ENCODE measurements at places on chromosomes 11 and 22.

DNA sequence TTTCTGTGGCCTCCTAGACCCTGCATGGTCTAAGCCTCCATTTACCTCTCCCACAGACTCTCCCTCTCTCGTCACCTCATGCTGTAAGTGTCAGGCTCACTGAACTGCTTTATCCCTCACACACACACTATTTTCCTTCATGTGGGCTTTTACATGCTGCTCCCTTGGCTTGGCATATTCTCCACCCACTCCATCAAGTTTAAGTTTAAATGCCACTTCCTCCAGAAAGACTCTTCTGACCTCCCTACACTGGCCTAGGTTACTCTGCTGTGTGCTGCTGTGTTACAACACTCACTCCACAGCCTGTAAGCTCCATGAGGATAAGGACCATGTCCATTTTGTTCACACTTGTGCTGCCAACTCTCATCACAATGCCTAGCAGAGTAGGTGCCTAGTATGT lies 2.5 kb downstream of the DCHS1 start:
- no peak for DNase-seq
- H3K27ac ChIP-seq, result no peak overlapping the region
- no peak overlapping the region for H3K4me3 ChIP-seq
- H3K4me1 ChIP-seq, result no peaks in the 10 kb centered on the region

- peaks cover 9% of the 10 kb centered on the region for H3K4me1 ChIP-seq
- no peak for DNase-seq
- no peak overlapping the region for H3K4me3 ChIP-seq
- H3K36me3 ChIP-seq, result no peaks in the 10 kb centered on the region
- no peak overlapping the region for H3K27ac ChIP-seq
- no peaks in the 10 kb centered on the region for H3K27me3 ChIP-seq
Measured at GRCh38 chr11:1823376-1824220, 11.2 kb upstream of the SYT8 start.

DNA sequence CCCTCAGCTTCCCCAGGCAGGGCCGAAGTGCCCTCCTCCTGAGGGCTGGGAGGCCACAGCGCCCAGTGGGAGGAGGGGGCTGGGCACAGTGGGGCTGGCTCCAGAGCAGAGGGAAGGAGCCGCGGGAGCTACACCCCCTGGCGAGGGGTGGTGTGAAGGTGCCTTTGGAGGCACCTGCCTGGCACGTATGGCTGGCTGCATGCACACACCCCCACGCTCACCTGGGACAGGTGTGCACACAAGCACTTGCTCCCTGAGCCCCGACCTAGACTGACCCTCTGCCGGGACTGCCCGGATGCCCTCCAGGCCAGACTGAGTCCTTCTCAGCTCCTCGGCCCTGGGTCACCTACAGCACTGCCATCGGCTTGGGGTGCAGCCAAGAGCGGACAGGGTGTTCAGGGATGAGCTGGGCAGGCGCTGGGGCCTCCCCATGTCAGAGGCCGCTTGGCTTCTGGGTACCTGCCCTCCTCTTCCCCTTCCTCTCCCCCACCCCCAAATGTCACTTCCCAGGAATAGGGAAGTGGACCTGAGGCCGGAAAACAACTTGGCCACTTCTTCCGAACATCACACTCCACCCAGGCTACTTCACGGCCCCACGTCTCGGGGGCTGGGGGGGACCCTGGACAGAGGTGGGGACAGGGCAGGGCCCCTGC lies 7.4 kb upstream of the PIM3 start:
- no peaks in the 10 kb centered on the region for H3K27me3 ChIP-seq
- H3K4me1 ChIP-seq, result peaks cover 24% of the 10 kb centered on the region
- H3K4me3 ChIP-seq, result no peak overlapping the region
- no peak for DNase-seq

- peaks cover 45% of the 10 kb centered on the region for H3K27me3 ChIP-seq
- H3K4me1 ChIP-seq, result no peaks in the 10 kb centered on the region
Measured at GRCh38 chr22:41917375-41917902, 2.6 kb upstream of the SHISA8 start.

- no peak overlapping the region for H3K4me3 ChIP-seq
- H3K4me1 ChIP-seq, result no peaks in the 10 kb centered on the region
- no peaks in the 10 kb centered on the region for H3K36me3 ChIP-seq
- H3K27ac ChIP-seq, result no peak overlapping the region
- H3K27me3 ChIP-seq, result no peaks in the 10 kb centered on the region
Measured at GRCh38 chr11:29328961-29329441, 687.8 kb downstream of the KCNA4 start.

DNA sequence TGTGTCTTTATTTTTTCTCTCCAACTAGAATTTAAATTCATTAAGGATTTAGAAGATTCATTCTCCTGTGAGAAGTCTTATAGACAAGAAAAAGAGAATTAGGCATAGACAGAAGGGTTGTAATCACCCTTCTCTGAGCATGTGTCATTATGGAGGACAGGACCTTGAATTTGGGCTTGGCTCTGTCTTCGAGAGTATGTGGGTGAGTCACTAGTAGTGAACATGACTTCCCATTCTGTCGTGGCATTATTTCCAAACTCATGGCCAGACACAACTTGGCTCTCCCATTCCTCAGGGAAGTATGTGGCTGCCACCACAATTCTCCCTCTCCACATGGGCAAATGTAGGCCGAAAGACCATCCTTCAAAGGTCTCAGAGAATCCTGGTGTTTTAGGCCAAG lies 14.3 kb upstream of the ANKK1 start:
- no peak overlapping the region for H3K27ac ChIP-seq
- H3K4me3 ChIP-seq, result no peak overlapping the region
- DNase-seq, result no peak
- no peaks in the 10 kb centered on the region for H3K36me3 ChIP-seq
- no peaks in the 10 kb centered on the region for H3K4me1 ChIP-seq

GRCh38 chr11:95816037-95816436 lies 25.7 kb downstream of the CEP57 start:
- no peak overlapping the region for H3K27ac ChIP-seq
- H3K4me1 ChIP-seq, result no peaks in the 10 kb centered on the region
- H3K4me3 ChIP-seq, result no peak overlapping the region
- H3K36me3 ChIP-seq, result no peaks in the 10 kb centered on the region

GRCh38 chr11:75822541-75822940 lies 7.5 kb downstream of the UVRAG start:
- peaks cover 4% of the 10 kb centered on the region for H3K4me1 ChIP-seq
- no peaks in the 10 kb centered on the region for H3K27me3 ChIP-seq
- H3K27ac ChIP-seq, result no peak overlapping the region
- H3K4me3 ChIP-seq, result no peak overlapping the region
